ENCODE measurements at places on chromosomes 2 and 18. TPM values are rescaled to one million over a fixed set of nuclear protein-coding genes. Genes with fewer than 3 reads are reported as not detected.

The ASPRV1 gene
- 3.2 TPM for polyA plus RNA-seq

The ATP8B1 gene
- polyA plus RNA-seq: 19.2 TPM

The NT5DC4 gene
- polyA plus RNA-seq: not detected

The CDC42EP3 gene
- 24.3 TPM for polyA plus RNA-seq

The RGPD4 gene
- polyA plus RNA-seq: 0.14 TPM

The GAL3ST2 gene
- polyA plus RNA-seq: 0.26 TPM

The CIDEA gene
- 2.0 TPM for polyA plus RNA-seq

GRCh38 chr2:42653908-42654445, 85.5 kb downstream of the MTA3 start:
- no peak for DNase-seq

GRCh38 chr2:187547353-187547979, 6.8 kb downstream of the TFPI start:
- no peak for DNase-seq

GRCh38 chr2:11807156-11808015, 61.0 kb downstream of the LPIN1 start:
- DNase-seq: no peak

DNA sequence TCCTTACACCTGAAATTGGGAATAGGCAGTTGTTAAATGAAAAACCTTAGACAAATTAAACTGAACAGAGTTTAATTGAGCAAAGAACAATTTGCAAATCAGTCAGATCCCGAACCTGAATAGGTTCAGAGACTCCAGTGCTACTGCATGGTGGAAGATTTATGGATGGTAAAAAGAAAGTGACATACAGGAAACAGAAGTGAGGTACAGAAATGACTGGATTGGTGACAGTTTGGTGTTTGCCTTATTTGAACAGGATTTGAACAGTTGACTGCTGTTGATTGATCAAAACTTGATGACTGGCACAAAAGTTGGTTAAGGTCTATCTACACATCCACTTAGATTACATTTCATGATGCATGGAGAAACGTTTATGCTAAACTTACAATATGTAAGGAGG, 248.8 kb downstream of the HNMT start:
- DNase-seq: no peak

GRCh38 chr2:46537624-46538295, 58.4 kb downstream of the TMEM247 start:
- no peak for DNase-seq
